ENCODE measurements at places on chromosomes 1 and 21. TPM values are rescaled to one million over a fixed set of nuclear protein-coding genes. Genes with fewer than 3 reads are reported as not detected.

MMEL1 gene
- 1.3 TPM for total RNA-seq

KIAA1614 gene
- 0.80 TPM for total RNA-seq

SLC1A7 gene
- 20.5 TPM for total RNA-seq

ELF3 gene
- 2.0 TPM for total RNA-seq

SPRR2E gene
- total RNA-seq = not detected

LIN28A gene
- total RNA-seq = not detected

OLIG2 gene
- not detected for total RNA-seq

HAPLN2 gene
- not detected for total RNA-seq

OR2L8 gene
- total RNA-seq = 1.1 TPM

MRPS15 gene
- total RNA-seq = 32.0 TPM

DCDC2B gene
- not detected for total RNA-seq

MMP23B gene
- total RNA-seq = 82.9 TPM

SPATA1 gene
- 2.1 TPM for total RNA-seq

PKP1 gene
- total RNA-seq = not detected

TIPRL gene
- 27.4 TPM for total RNA-seq

PCAT6 gene
- not detected for total RNA-seq

RHEX gene
- total RNA-seq = 0.24 TPM

KCNJ15 gene
- 1.9 TPM for total RNA-seq
